Amygdala (tissue), 56 donors: ENCODE measurements at places on chromosomes 16 and 17.

DNA sequence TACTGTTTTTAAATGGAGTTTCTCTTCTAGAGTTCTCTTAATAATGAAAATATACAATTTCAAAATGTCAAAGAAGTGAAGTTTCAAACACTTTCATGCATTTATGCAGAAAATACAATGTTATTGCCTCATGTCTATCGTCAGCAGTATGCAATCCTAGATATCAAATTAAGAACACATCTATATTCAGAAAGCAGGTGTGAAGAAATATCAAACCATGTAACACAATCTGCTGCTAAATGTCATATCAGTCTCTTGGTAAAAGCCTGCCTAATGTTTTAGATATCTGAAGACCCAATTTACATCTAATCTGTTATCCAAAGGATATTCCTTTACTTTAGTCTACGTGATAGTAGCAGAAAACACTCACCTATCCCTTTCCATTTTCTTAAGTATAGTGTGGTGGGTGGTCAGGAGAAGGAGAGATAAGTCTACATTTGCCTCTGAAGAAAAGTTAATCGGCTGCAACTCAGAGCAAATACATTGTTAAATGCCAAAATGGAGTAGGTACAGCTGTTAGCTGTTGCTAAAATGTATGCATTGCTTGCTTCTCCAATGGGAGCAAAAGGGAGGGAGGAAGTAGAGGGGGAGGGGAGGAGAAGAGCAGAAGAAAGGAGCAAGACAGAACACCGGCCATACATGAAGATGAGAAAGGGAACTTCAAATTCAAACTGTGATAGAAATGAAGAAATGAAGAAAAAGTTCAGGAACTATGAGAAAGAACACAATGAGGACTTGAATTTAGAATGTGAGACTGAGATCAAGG is 64.9 kb downstream of the ITFG1 start:
- no peak for DNase-seq

GRCh38 chr17:41419716-41420115 is 4.7 kb downstream of the KRT37 start:
- DNase-seq: no peak

GRCh38 chr17:50952013-50952412 is 85.9 kb upstream of the TOB1 start:
- DNase-seq: no peak

- no peak for DNase-seq
Measured at GRCh38 chr16:75927810-75928209, 201.5 kb upstream of the CPHXL start.

GRCh38 chr16:79334127-79334526 is 266.4 kb downstream of the MAF start:
- DNase-seq: no peak

DNA sequence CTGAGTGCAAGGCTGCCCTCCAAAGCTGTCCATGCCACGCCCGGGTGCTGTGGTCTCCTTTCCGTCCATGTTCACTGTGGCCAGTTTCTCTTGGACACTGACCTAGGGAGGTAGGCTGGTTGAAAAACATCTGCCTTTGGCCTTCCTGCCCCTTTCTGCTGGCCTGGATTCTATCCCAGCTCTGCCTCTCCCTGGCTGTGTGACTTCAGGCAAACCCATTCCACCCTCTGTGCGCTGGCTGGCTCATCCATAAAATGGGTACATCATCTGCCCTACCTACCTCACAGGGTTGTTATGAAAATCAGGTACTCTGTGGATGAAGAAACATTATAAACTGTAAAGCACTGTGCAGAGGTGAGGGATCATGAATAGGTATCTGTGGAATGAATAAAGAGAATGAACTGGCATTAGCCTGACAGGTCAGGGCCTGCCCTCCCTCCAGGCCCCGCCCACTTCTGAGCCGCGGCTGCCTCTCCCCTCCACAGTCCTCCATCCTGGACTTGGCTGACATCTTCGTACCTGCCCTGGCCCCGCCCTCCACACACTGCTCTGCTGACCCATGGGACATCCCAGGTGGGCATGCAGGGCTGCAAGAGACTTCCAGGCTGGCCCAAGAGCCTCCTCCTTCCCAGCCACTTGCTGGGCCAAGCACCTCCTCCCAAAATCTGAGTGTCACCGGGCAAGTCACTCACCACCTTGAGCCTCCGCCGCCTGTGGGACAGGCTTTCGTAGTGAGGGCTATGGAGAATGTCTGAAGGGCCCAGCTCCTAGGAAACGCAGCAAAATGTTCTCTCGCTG is 7.0 kb upstream of the SPATA20 start:
- no peak for DNase-seq

DNA sequence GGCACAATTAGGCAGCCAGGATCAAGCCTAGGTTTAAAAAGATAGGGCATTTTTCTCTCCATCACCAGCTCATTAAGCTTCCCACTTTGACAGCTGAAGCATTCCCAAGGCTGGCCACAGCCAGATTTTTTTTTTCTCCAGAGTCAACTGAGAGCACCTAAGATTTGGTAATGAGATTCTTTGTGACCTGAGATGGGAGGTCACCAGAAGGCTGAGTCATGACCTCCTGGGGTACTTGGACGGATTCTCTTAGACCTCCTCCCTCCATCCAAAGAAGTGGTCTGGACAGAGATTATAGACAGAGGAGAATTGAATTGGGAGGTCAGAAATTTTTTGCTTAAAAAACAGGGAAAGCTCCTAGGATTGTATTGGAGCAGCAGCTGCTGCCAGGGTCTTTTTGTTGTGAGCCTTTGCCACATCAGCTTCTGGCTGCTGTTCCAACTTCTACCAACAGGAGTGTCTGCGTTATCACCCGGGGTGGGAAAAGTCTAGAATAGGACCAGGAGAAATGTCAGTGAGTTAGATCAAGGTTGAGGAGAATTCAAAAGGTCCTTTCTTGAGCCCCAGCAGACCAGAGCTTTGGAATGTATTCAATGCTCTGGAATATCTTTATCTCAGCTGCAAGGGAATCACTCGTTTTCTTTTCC is 221.2 kb upstream of the N4BP1 start:
- no peak for DNase-seq

GRCh38 chr17:49291929-49292328 is 61.3 kb upstream of the PHOSPHO1 start:
- DNase-seq: no peak

- no peak for DNase-seq
Measured at GRCh38 chr17:74037320-74037719, 166.2 kb upstream of the RPL38 start.

- no peak for DNase-seq
Measured at GRCh38 chr16:88550246-88550661, 19.9 kb upstream of the ZC3H18 start.

DNA sequence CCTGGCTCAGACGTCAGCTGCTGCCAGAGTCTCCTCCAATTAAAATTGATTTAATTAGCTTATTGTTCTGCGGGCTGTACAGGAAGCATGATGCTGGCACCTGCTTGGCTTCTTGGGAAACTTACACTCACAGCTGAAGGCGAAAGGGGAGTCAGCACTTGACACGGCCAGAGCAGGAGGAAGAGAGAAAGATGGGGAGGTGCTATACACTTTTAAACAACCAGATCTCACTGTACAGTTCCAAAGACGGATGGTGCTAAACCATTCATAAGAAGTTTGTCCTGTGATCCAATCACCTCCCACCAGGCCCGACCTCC is 1.4 kb upstream of the PRDM7 start:
- no peak for DNase-seq

- no peak for DNase-seq
Measured at GRCh38 chr17:61470530-61471136, 18.4 kb downstream of the TBX4 start.

DNA sequence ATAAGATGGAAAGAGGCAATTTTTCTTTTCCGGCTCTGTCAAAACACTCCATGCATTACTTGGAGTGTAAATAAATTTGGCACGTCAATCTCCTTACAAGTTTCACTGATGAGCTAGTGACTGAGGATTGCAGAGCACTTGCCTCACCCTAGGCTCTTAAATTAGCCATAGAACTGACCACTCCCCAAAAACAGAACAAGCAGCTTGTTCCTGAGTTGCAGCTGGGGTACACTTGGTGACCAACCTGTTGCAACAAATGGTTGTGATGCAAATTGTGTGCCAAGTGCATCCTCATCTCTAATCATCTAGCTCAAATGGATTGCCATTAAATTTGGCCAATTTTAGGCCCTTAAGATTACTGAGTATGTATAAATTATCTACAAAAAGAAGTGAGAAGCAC is 67.0 kb downstream of the CACNG1 start:
- no peak for DNase-seq

DNA sequence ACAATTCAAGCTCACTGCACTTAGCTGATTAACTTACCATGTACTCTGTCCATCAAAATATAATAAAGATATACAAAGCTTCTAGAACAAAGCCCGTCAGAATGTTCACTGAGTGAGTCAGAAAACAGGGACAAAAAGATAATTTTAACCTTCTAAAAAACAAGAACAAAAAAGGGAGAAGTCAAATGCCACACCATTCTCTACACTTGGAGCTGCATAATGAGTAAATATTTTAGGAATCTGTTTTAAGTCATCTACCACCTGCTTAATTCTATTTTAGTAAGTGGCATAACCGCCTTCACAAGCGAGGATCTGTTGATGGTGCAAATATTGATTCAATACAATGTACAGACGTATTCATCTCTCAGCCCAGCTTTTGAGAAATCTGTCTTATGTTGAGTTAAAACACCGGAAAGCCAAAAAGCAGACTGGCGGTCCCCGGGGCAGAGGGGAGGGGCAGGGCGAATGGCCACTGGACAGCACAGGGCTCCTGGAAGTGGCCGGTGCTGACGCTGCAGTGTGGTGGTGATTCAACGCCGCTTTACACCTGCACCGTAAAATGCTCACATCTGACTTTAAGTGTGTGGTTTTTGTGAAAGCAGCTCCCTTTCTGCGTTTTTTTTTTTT is 20.1 kb downstream of the RAB40B start:
- DNase-seq: no peak

GRCh38 chr16:30699615-30700099 is 686 bp downstream of the SRCAP start:
- DNase-seq: no peak

DNA sequence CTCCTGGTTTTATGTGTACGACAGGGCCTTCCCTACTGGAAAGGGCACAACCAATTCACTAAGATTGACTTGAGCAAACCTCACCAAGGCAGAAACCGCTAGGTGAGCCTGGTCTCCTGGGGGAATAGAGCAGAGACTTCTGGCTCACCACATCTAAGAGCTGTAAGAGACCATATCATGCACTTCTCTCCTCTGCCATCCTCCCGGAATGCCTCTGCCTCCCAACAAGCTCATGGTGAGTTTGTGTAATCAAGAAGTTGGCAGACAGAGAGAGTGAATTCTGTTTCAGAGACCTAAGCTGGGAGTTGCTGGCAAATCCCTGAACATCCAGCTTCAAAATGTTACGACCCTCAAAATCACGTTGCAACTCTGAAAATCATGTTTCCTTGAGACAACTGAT is 154.8 kb downstream of the SLC39A11 start:
- DNase-seq: no peak

- no peak for DNase-seq
Measured at GRCh38 chr17:75103601-75104554, 5.9 kb upstream of the ARMC7 start.

GRCh38 chr17:59668816-59669215 is 38.4 kb downstream of the PTRH2 start:
- DNase-seq: no peak

- no peak for DNase-seq
Measured at GRCh38 chr16:928526-928925, 42.3 kb downstream of the LMF1 start.

DNA sequence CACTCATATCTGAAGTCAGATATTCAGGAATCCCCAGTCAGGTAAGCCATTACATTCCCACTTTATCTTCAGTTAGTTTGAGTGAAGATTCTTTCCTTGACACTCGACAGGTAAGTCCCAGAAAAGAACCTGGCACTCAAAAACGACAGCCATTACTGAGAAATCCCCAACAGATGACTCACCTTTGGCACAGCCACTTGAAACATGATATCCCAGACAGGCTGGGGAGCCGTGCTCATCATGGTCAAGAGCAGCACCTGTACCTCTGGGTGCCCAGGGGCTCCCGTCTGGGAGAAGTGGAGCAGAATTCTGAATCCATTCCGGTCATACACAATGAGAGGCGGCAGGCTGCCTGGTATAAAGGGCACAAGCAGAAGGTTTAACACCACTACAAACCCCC is 16.8 kb upstream of the COG7 start:
- DNase-seq: no peak

DNA sequence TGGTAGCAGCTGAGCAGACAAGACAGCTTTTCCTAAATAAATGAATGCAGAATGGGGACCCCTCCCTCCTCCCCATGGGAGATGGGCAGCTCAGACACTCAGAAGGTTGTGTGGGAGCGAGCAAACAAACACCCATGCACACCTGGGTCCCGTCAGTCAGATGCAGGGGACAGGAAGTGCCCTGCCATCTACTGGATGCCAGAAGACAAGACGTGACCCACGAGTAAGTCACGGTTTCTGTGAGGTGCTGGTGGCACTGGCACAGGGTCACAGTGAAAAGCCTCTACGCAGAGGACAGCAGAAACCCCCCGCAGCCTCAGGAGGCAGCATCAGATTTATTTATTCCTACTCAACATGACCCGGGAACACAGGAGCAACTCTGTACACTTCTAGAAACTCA is 8.4 kb downstream of the HBQ1 start:
- no peak for DNase-seq

GRCh38 chr16:1923299-1924034 is 5.3 kb upstream of the HS3ST6 start:
- no peak for DNase-seq

DNA sequence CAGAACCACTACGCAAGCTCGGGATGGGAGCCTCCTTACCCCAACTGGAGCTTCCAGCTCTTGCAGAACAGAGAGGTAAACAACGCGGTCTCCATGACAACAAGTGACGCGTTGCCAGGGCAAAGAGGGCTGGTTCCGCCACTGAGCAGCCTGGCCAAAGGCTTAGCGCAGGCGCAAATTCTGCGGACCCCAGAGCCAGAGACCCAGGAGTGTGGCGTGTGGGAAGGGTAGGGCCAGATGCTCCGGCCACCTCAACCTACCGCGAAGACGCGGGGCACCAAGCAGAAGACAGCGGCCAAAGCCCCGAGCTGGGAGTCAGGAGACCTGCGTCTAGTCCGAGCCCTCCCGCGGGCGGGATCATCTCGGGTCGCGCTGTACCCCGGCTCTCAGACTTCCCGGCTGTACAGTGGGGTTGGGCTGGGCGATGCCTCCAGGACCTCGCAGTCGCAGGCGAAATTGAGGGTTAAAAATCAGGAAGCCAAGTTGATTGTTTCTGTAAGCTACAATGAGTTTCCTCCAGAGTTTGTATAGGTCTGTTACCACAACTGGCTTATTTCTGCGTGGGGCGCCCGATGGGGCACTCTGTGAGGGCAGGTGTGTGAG is at the start of gene TEKT1:
Gene TEKT1, minus strand, starts transcription at position 69 of the 603 bp plus-strand sequence. CDS start 1,353 bp downstream, outside the sequence.
- DNase-seq: peak; percentile 69

DNA sequence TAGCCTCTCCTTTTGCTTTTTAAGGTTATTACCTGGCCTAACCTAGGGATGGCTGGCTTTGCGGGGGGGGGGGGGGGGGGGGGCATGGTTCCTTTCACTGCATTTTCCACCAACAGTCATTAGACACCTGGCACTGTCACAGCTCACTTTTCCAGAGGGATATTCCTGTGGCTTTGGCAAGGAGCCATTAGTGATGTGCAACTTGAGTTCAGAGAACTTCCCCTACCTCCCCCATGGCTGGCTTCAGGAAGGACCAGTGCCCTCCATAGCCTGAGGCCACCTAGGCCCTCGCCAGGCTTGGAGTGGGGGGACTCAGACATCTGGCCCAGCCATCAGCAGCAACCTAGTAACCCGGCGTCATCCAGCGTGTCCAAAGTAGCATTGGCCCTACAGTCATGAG is 234.6 kb downstream of the CPPED1 start:
- DNase-seq: no peak
